NCI-H1694 (cell line): ENCODE measurements at places on chromosomes 4 and X.

DNA sequence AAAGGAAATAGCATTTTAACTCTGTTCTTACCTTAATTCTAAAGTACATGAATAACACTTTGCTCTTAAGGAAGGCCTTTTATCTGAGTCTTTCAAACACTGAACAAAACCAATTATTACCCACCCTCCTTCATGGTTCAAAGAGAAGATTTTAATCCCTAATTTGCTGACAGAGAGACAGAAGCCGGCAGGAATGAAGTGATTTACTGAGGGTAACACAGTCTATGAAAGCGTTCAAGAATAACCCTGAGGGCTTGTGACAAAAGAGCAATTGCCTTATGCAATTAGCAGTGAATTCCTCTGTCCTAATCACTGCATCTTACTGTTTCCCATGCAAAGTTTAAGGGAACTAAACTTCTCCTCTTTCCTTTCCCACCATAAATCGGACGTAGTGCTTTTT, 144.1 kb downstream of the PACRGL start:
- DNase-seq, result no peak

GRCh38 chrX:31228909-31229308, 157.1 kb upstream of the FTHL17 start:
- no peak for DNase-seq

- no peak for DNase-seq
These were observed 81.4 kb downstream of the ARHGAP10 start for GRCh38 chr4:147813109-147813773.

DNA sequence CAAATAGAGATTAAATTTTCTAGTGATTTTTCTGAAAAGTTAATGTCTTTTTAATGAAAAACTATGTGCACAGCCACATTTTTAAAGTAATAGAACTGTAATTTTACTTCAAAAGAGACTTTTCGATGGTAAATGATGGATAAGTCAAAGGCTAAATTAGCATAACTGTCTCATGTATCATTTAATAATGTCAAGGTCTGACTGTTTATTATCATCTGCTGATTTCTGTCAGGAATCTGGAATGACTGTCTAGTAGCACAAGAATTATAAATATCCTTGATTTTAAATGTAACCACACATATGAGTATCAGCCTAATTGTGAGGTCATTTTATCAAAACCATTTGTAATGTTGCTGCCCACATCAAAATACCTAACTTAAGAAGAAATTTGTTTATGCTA, 333.8 kb downstream of the EPHA5 start:
- DNase-seq, result no peak

DNA sequence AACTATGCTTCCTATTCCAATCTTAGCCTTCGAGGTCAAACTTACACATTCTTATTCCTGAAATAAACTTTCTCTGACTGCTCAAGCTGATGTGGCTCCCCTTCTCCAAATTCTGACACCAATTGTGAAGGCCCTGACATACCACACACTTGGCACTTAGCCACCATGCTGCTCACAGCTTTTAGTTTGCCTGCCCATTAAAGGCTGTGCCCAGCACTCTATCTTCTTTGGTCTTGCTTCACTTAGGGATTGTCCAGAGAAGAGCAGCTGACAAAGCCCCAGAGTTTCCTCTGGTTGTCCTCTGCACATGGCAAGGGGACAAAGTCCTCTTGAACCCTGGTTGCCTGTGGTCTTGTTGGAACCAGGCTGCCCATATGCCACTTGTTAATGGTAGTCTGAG, 126.1 kb downstream of the ARHGEF9 start:
- no peak for DNase-seq

DNA sequence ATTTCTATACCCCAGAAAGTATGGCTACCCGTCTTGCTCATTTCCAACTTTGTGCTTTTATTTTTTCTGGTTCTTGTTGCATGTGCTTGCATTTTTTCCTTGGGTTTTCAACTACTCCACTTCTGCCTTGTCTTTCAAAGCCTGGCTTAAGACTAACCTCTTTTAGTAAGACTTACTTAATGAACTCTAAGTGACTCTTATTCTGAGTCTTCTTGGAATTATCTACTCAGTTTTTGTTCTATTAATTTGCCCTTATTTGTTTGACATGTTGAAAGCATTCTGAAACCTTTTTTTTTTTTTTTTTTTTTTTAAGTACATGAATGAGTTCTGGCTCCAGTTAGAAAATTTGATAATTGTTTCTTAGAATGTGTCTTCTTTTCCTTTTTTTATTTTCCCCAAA, 74.8 kb downstream of the SLIT2 start:
- DNase-seq, result no peak

DNA sequence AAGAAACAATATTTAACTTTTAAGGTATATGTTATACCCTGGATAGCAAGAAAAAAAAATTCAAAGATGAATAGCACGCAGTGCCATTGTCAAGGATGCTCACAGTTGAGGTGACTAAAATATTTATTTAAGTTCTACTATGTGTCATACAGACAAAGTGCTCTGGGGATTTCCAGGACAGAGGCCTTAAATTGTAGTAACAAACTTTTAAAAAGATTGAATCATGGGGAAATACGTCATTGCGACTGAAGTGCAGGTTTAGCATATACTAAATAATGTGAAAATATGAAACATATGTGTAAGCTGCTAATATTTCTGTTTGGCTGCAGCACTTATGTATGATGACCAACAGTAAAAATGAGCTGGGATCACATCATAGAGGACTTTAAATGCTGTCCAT, 748.0 kb upstream of the PCDH7 start:
- no peak for DNase-seq

DNA sequence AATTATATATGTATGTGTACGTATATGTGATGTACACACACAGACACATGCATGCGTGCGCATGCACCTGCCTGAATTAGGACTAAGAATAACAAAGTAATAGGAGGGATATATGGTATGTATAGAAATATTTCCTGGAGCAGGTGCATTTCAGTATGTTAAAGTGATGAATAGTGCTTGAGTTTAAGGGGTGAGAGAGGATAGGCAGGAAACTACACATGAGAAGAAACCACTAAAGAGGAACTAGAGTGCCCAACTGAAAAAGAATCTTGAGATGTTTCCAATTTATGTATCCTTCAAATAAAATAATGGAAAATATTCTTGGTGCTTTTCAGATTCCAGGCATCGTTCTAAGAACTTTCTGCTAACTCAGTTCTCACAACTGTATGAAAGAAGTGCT, 52.6 kb upstream of the UNC5C start:
- DNase-seq, result no peak

GRCh38 chr4:92387459-92388069, 83.8 kb downstream of the GRID2 start:
- peak; percentile 33 for DNase-seq

DNA sequence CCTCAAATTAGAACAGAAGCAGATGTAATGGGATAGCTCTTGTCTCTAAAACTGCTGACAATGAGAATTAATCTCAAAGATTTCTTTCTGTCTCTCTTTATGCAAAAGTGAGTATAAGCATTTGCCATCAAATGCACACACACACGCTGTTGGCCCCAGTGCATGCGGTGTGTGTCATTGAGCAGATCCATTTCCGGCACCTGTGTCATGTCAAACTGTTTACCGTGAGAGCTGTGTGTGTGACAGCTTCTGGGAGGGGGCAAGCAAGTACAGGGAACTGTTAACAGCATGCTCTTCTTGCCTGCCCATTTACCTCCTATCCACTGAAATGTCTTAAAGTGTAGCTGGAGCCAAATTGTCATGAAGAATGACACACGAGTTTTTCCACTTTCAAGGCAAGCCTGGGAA, 297.9 kb upstream of the FAT4 start:
- DNase-seq, result no peak

DNA sequence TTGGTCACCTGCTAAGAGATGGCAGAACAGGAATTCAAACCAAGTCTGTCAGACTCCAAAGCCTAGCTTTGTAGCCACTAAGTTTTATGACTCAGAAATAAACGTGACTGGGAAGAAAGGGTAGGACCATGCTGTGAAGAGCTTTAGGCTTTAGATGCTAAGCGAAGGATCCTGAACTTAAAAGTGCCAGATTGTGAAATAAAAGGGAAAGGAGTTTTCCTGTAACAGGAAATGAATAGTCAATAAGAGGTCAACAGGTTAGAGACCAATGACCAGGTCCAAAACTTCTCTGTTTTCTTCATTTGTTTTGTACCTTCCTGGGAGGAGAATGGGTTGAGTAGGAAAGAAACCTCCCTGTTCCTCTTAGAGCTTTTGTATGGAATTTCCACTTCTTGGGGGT, 98.8 kb upstream of the EOLA2 start:
- DNase-seq, result no peak

DNA sequence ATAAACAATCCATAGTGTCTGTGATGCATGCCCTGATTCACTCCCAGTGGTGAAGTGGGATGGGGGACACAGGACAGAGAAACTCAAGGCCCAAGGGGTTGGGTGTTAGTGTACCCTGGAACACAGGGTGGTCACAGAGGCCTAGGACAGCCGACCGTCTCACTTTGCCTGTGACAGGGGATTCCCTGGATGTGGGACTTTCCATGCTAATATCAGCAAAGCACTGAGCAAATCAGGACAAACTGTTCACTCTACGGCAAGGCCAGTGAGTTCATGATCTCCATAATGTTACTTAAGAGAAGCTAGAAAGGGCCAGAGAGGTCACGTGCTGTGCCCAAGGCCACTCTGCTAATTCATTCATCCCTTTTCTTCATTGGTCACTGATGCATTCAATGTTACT, 158.7 kb upstream of the RBPJ start:
- DNase-seq, result no peak
